ENCODE measurements at places on chromosomes 1 and 21. TPM values are rescaled to one million over a fixed set of nuclear protein-coding genes. Genes with fewer than 3 reads are reported as not detected.

C1orf74 gene
- total RNA-seq = 8.1 TPM

PLXNA2 gene
- 14.9 TPM for total RNA-seq

OVAAL gene
- not detected for total RNA-seq

S100A7A gene
- not detected for total RNA-seq

B3GALT6 gene
- total RNA-seq = 37.8 TPM

MUL1 gene
- total RNA-seq = 24.7 TPM

C8A gene
- total RNA-seq = not detected

Measured in tracheal epithelial cell (primary cell).